Heart right ventricle (tissue), 16 donors: ENCODE measurements at places on chromosomes 16 and 17. TPM values are rescaled to one million over a fixed set of nuclear protein-coding genes. Genes with fewer than 3 reads are reported as not detected.

AGRP gene
- total RNA-seq: not detected

KCNAB3 gene
- total RNA-seq: 0.61 TPM

CA7 gene
- not detected for total RNA-seq

GRCh38 chr16:71412270-71413160, 29.3 kb downstream of the TLE7 start:
- H3K36me3 ChIP-seq: no peaks in the 10 kb centered on the region
- H3K27ac ChIP-seq: no peak overlapping the region
- H3K4me3 ChIP-seq: no peak overlapping the region
- peak; percentile 29 for DNase-seq
- peaks cover 68% of the 10 kb centered on the region for H3K27me3 ChIP-seq

DNA sequence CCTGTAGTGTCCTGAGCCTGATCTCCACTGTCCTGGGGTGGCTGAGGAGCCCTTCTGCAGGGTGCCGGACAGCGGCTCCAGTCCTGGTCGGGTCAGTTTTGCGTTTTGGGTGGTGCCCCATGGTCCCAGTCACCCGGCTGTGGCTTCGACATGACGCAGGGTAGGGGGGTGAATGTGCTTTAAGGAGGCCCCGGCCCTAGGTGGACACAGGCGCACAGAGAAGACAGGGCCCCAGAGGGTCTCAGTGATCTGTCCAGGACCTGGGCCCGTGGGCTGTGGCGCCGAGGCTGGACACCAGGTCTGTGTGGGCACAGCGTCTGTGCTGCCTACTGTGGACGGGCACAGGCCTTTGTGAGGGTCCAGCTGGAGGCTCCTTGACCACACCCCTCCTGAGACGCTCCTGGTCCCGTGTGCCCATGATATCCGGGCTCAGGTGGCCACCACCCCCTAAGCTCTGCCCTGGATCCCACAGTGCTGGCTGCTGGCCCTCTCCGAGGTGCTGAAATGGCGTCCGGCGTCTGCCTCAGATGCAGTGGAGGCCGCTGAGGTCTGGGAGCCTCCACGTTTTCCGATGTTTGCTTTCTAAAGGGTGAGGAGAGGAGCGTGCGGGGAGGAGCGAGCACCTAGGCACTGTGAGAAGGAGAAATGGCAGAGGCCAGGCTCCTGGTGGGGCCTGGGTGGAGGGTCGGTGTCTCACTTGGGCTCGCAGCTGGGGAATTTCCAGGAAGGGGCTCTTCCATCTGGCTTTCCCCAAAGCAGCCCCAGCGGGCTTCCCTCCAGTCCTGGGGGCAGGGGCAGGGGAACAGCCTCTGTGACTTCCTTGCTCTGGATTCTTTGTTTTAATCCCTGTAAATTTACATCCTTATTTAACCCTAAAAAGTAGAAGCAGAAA, 56.1 kb upstream of the ACSF3 start:
- peaks cover 75% of the 10 kb centered on the region for H3K27me3 ChIP-seq
- H3K4me1 ChIP-seq: no peaks in the 10 kb centered on the region
- no peak overlapping the region for H3K27ac ChIP-seq
- H3K4me3 ChIP-seq: no peak overlapping the region

DNA sequence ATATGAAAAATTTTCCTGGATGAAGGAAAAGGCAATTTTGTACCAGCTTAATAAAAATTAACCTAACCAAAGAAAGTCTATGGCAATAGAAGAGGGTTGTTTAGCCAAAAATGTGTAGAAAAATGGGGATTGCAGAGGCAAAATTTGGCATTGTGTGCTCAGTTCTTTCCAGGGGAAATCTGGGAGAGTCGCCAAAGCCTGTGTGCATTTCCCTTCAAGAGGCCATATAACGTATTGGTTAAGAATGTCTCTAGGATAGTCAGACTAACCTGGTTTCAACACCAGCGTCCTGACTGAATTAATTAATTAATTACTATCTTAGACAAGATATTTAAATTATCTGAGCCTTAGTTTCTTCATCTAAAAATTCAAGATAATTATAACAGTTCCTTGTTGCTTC, 44.8 kb upstream of the HLF start:
- no peaks in the 10 kb centered on the region for H3K36me3 ChIP-seq
- no peak overlapping the region for H3K27ac ChIP-seq
- DNase-seq: no peak
- H3K4me1 ChIP-seq: no peaks in the 10 kb centered on the region
- no peak overlapping the region for H3K4me3 ChIP-seq
- no peaks in the 10 kb centered on the region for H3K27me3 ChIP-seq

DNA sequence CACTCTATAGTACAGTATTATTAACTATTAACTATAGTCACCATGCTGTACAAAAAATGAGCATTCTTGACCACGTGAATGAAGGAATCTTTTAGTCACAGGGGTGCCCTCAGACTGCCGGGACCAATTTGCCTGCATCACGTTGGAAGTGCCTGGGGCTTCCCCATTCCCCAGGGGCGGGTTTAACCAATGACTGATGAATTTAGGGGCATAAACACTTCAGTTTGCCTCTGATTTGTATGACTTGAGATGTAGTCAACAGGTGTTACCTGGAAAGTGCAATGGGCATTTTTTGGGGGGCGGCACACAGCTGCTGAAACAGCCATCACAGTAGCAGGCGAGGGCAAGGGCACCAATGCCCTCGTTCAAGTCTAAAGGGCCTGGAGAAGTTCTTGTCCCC, 8.7 kb upstream of the PYY start:
- peaks cover 16% of the 10 kb centered on the region for H3K27me3 ChIP-seq
- no peak overlapping the region for H3K4me3 ChIP-seq
- H3K27ac ChIP-seq: no peak overlapping the region
- H3K4me1 ChIP-seq: no peaks in the 10 kb centered on the region
- DNase-seq: no peak
- H3K36me3 ChIP-seq: no peaks in the 10 kb centered on the region
